ENCODE measurements at places on chromosomes 13 and 19.

GRCh38 chr13:23724196-23724970, 154.2 kb downstream of the TNFRSF19 start:
- DNase-seq = no peak

- peak; percentile 89 for DNase-seq
These were observed 220.8 kb downstream of the COG6 start for GRCh38 chr13:39876258-39876657.

DNA sequence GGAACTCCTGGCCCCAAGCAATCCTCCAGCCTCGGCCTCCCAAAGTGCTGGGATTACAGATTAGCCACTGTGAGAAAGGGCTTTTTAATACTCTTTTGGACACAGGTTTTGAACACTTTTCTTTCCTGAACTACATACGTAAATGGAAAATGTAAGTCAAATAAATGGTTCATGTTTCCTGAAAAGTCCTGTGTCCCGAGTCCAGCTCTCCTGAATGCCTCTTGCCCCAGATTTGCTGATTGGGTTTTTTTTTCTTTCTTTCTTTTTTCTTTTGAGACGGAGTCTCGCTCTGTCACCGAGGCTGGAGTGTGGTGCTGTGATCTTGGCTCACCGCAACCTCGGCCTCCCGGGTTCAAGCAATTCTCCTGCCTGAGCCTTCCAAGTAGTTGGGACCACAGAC, 24.5 kb downstream of the PTPRS start:
- DNase-seq = no peak

DNA sequence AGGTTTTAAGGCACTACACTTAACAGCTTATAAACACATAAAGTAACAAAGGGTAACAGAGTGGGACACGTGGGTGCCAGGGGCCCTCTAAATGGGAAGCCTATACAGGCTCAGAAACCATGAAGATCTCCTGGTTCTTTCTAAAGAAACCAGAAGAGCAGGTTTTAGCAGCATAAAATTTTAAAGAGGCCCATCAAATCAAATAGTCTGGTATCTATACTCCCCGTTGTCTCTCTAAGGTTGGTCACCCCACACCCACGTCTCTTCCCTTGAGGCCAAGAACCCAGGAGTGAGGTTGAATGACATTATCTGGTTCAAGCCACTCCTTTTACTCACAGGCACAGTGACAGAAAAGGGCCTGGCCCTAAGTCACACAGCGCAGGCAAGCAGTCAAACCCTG, 4.6 kb upstream of the DYRK1B start:
- DNase-seq = no peak

DNA sequence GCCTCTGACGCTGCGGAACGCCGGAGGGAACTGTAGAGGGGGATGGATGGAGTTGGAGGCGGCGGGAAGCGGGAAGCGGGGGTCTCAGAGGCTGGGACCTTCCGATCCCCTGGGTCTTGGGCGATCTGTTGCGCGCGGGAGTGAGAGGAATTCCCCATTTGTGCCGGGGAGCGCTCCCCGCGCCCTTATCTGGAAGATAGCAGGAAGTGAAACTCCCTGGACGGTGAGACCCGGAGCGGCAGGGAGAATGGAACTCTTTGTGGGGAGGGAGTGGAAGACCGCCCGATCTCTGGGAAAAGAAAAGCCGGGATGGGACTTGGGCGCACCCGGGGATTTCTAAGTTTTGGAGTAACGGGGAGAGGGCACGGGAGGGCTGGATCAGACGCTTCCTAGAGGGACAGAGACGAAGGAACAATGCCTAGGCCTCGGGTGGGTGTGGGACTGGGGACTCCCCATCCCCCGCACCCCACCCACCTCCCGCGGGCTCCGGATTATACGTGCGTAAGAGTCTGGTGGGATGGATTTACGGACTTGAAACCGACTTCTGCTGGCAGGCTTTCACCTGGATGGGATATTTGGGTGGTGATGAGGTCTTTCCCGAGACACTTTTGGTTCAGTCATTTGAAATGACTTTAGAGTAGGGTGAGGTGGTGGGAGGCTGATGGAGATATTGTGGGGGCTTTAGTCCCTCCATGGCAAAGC, 495 bp downstream of the LSR start:
- peak; percentile 27 for DNase-seq

GRCh38 chr19:30882411-30883005, 466.7 kb downstream of the TSHZ3 start:
- DNase-seq = no peak

Measured in foreskin keratinocyte (primary cell).